Activated T-cell treated with anti-CD3 and anti-CD28 coated beads, Interleukin-2, amount 50 U/mL, for 72 hours (primary cell): ENCODE measurements at places on chromosomes 5 and 9. TPM values are rescaled to one million over a fixed set of nuclear protein-coding genes. Genes with fewer than 3 reads are reported as not detected.

DNA sequence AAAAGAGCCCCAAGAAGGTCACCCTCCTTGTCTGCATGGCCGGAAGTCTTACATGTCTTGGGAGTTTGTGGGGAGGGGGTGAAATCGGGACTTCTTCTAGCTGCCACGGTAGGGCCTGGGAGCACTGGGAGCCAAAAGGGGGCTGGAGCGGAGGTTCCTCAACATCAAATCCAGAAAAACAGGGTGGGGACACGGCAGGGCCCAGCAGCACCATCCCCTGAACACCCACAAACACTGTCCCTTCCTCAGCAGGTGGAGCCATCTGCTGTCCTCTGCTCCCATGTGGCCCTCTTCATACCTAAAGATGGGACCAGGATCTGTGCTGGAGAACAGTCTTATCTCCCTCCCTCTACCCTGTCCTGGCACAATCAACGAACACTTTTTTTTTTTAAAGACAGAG is 2.7 kb downstream of the TERT start:
- H3K27me3 ChIP-seq: no peaks in the 10 kb centered on the region
- H3K4me3 ChIP-seq: no peak overlapping the region
- peaks cover 7% of the 10 kb centered on the region for H3K36me3 ChIP-seq
- peaks cover 7% of the 10 kb centered on the region for H3K4me1 ChIP-seq
- H3K27ac ChIP-seq: no peak overlapping the region

DNA sequence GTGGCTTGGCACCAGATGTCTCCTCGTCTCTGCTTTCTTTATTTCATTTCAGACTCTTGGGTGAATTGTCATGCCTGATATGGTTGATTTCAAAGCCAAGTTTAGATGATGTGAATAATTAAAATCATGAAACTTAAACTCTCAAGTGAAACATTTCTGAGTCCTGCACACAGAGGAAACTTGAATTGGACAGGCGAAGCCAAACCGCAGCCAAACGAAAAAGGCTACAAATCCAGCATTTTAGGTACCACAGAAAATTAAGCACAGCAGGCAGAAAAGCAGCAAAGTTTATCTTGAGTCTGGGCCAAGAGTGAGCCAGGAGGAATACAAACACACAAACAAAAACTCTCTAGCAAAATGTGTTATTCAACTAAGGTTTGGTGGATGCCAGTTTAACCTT is 659.8 kb upstream of the KLF4 start:
- H3K4me1 ChIP-seq: no peaks in the 10 kb centered on the region
- H3K27me3 ChIP-seq: no peaks in the 10 kb centered on the region
- H3K4me3 ChIP-seq: no peak overlapping the region
- H3K36me3 ChIP-seq: no peaks in the 10 kb centered on the region
- H3K27ac ChIP-seq: no peak overlapping the region
- no peak for DNase-seq

DNA sequence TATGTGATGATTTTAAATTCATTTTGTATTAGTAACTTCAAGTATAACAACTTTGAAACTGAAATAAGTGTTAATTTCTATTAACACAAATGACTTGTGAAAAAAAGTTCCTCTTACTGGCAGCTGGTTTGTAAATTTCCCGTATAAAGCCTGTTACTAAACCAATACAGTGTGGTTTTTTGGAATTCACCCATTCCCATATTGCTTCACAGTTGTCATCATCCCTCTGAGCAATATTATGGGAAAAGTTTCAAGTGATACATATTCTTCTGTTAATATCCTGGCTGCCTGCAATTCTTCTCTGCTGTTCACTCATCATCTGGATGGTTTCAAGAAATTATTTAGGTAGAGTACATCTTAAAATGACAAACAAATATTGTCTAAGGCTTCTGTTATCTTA is 1185.1 kb upstream of the C9orf72 start:
- no peak for DNase-seq
- no peaks in the 10 kb centered on the region for H3K36me3 ChIP-seq
- H3K4me1 ChIP-seq: no peaks in the 10 kb centered on the region
- no peak overlapping the region for H3K27ac ChIP-seq

DNA sequence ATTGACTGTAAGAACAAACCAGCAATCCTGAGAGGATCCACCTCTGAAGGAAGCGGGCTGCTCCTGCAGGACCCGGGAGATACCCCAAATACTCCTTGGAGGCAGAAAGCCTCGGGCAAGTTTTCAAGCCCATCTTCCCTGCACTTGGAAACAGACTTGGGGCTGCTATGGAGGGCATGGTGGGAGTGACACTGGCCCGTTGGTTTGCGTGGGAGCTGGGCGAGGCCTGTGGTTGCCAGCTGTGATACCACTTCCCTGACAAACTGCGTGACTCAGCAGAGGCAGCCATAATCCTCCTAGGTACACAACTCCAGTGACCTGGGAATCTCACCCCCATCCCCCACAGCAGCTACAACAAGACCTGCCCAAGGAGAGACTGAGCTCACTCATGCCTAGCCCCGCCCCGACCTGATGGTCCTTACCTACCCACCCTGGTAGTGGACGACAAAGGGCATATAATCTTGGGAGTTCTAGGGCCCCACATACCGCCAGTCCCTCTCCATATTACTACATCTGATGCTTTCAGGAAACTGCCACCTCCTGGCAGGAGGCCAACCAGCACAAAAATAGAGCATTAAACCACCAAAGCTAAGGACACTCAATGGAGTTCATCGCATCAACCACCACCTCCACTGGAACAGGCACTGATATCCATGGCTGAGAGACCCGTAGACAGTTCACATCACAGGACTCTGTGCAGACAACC is 38.1 kb upstream of the VLDLR start:
- H3K27ac ChIP-seq: no peak overlapping the region
- no peaks in the 10 kb centered on the region for H3K4me1 ChIP-seq
- H3K36me3 ChIP-seq: no peaks in the 10 kb centered on the region
- H3K4me3 ChIP-seq: no peak overlapping the region
- DNase-seq: no peak
- H3K27me3 ChIP-seq: peaks cover 27% of the 10 kb centered on the region

DNA sequence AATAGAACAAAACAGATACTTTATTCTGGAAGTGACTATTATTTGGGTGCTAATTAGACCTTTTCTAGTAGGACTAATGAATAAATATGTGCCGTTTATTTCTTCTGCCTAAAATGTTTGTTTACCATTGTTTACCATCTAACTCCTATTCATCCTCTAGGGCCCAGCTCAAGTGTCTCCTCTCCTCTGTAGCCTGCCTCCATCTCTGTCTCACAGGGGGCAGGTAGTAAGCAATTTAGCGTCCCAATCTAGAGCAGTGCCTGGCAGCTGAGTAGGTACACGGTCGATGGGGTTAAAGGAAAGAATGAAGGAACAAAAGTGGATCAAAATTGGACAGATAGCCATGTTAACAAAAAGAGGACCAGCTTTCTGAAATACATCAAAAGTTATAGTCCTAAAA is 230.9 kb downstream of the SLF1 start:
- H3K36me3 ChIP-seq: no peaks in the 10 kb centered on the region
- peaks cover 6% of the 10 kb centered on the region for H3K4me1 ChIP-seq
- no peak for DNase-seq
- no peak overlapping the region for H3K27ac ChIP-seq
- H3K27me3 ChIP-seq: no peaks in the 10 kb centered on the region

DNA sequence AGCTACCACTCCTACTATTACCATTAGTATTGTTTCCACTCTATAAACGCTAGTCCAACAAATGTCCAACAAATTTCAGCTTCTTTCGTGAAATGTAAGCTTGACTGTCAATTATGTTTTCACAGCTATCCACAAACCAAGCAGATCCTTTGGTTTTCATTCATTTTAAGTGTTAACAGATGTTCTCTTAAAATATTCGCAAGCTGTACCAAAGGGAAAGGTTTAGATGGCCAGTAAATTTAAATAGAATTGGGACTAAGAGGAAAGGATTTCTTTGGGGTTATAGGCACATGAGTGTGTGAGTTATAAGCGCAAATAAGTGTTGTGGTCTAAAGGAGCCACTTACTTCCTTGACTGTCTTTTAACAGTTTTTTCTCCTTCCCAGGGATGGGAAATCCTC is 136.8 kb upstream of the ADRA1B start:
- H3K27ac ChIP-seq: no peak overlapping the region
- peaks cover 44% of the 10 kb centered on the region for H3K4me1 ChIP-seq
- H3K27me3 ChIP-seq: peaks cover 61% of the 10 kb centered on the region
- H3K4me3 ChIP-seq: no peak overlapping the region
- DNase-seq: no peak

DNA sequence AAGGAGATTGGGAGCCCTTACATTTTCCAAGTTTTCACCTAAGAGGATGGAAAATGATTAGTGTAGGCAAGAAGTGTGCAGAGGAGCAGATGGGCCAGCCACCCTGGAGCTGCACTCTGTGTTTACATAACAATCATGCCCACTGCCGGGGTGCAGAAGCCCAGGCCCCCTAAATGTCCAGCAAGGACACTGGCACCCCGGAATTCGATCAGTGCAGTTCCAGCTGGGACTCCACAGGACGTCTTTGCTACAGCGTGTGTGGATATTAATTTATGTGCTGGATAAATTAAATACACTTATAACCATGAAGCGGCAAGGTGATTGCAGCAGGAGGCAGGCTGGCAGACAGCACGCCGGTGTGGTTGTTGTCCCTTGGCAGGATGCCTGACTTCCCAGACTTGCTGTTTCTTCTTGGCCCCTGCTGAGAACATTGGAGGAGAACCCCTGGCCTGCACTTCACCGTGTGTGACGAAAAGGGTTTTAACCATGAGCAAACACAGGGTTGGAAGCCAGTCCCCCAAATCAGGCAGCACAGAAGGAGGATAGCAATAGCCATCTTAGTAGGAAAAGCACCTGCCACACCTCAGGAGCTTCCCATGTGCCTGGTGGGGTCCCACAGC is 73.7 kb downstream of the GADD45G start:
- no peaks in the 10 kb centered on the region for H3K36me3 ChIP-seq
- no peak for DNase-seq
- no peaks in the 10 kb centered on the region for H3K27me3 ChIP-seq

DNA sequence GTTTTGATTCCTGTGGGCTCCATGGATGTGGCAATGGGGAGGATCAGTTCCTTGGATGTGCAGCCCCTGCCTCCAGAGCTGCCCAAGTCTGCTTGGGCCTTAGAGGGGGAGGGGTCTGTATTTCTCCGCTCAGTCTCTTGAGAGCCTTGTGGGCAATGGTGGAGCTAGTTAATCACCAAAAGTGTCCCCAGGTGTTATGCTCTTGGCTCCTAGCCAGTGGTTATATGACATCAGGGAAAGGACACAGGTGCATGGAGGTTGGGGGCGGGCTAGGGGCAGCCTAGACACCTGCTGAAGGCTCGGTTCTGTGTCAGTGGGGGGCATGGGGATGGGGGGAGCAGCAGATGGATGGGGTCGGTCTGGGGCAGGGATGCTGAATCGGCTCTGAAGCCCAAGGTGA is 12.4 kb upstream of the ARAP3 start:
- H3K27me3 ChIP-seq: peaks cover 46% of the 10 kb centered on the region
- H3K36me3 ChIP-seq: no peaks in the 10 kb centered on the region
- no peak overlapping the region for H3K4me3 ChIP-seq

DNA sequence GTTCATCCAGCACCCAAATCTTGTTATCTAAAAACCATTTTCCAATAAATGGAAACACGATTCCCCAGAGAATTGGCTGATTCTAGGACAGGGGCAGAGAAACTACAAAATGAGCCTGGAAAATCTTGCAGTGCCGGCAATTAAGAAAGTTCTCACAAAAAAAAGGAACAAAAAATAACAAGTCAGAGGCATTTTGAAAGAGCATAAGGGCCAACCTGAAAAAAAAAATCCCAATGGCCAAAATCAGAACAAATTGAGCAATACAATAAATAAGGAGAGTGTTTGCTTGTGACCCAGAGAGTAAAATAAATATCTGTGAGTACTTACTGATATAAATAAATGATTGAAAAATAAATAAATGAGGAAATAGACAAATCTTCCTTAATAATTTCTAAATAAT is 55.1 kb upstream of the S1PR3 start:
- DNase-seq: no peak
- no peaks in the 10 kb centered on the region for H3K4me1 ChIP-seq
- H3K27ac ChIP-seq: no peak overlapping the region

DNA sequence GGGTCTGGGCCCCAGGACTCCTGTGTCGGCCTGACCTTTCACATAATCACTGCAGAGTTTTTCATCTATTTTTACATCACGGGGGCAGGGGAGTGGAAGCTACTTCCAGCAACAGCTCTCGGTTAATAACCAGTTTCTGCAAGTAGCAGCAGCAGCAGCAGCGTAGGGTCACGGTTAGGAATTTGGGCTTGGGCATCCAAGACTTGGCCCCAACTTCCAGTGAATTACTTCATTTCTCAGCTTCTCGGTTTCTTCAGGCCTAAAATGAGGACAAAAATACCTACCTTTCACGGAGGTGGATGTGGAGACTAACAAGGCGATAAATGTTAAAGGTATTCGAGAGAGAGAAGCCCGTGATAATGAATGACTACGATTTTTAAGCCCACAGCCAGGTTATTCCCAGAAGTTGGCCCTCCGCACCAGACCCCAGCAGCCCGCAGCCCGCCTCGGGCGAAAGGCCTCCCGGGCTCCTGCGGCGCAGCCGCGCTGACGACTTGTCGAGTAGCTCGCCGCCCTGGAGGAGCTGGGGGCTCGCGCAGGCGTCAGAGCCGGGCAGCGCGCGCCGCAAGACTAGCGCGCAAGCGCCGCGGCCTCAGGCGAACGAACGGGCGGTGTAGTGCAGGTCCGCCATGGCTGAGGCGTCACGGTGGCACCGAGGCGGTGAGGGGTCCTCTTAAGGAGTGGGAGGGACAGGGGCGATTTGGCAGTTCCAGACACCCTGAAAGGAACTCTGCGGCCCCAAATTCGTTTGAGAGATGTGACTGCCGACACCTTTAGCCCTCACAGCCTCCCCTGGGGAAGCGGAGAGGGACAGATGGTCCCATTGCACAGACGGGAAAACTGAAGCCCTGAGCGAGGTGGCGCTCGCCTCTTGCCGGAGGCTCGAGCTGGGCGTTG is at the start of gene PKD2L2:
TSS of gene PKD2L2 (plus strand) at position 595 of the 897 bp plus-strand sequence. CDS start at position 630, 35 bp downstream.
- H3K36me3 ChIP-seq: peaks cover 1% of the 10 kb centered on the region
- peak within 1 kb of the TSS; percentile 92 for H3K27ac ChIP-seq
- DNase-seq: peak; percentile 89
- H3K4me1 ChIP-seq: peaks cover 35% of the 10 kb centered on the region
- peak within 1 kb of the TSS; percentile 93 for H3K4me3 ChIP-seq

The TAF11L5 gene
- not detected for total RNA-seq

The PCDHGA11 gene
- 0.22 TPM for total RNA-seq

The TIMD4 gene
- total RNA-seq: 7.3 TPM

The MLANA gene
- not detected for total RNA-seq
